Central memory CD8-positive, alpha-beta T cell (primary cell): ENCODE measurements at places on chromosomes 12 and 14.

- H3K4me3 ChIP-seq = no peak overlapping the region
- H3K27me3 ChIP-seq = peaks cover 11% of the 10 kb centered on the region
Measured at GRCh38 chr12:132270969-132271754, 58.2 kb downstream of the GALNT9 start.

- no peak for DNase-seq
- H3K27me3 ChIP-seq = peaks cover 15% of the 10 kb centered on the region
- H3K36me3 ChIP-seq = peaks cover 2% of the 10 kb centered on the region
Measured at GRCh38 chr14:103372552-103373304, 12.5 kb upstream of the MARK3 start.

DNA sequence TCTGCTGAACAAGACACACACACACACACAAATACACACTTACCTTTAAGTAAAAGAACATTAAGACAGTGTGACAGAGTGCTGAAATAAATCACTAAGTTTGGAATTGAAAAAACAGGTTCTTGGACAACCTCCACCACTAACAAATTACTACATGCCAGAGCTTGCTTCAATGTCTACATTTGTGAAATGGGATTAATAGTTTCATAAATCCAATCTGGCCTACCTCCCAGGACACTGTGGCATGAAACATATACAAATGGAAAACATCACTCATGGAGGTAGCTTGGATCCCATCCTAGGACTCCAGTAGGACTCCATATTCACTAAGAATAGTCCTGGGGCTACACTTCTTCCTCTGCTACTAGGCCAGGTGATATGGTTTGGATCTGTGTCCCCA is 8.2 kb upstream of the CCDC60 start:
- H3K4me3 ChIP-seq = no peak overlapping the region
- H3K36me3 ChIP-seq = no peaks in the 10 kb centered on the region
- no peak overlapping the region for H3K27ac ChIP-seq
- peaks cover 7% of the 10 kb centered on the region for H3K27me3 ChIP-seq
- DNase-seq = no peak
- H3K4me1 ChIP-seq = no peaks in the 10 kb centered on the region

DNA sequence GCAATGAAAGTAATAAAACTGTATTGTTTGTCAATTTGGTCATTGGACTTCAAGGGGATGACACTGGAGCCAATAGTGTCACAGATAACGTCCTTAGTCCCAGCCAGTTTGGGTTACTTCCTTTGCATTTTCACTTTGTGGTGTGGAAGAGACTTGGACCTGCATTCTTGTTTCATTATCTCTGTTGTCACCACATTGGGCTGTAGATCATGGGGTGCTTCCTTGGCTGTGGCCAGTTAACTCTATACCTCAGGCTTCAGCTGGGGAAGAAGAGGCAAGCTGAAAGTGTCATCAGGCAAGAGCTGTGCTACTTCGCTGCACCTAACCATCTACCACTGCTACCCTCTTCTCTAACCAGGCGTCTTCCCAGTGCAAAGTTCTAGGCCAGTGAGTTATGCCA is 15.1 kb upstream of the CISTR start:
- no peaks in the 10 kb centered on the region for H3K36me3 ChIP-seq
- H3K27me3 ChIP-seq = peaks cover 85% of the 10 kb centered on the region
- no peaks in the 10 kb centered on the region for H3K4me1 ChIP-seq
- H3K4me3 ChIP-seq = no peak overlapping the region

- peaks cover 18% of the 10 kb centered on the region for H3K36me3 ChIP-seq
- no peak overlapping the region for H3K4me3 ChIP-seq
- H3K4me1 ChIP-seq = peaks cover 47% of the 10 kb centered on the region
- no peak for DNase-seq
- peak overlapping the region; percentile 42 for H3K27ac ChIP-seq
Measured at GRCh38 chr12:54286042-54287030, 5.8 kb downstream of the HNRNPA1 start.
